Myometrial cell (primary cell): ENCODE measurements at places on chromosomes 12 and 14. TPM values are rescaled to one million over a fixed set of nuclear protein-coding genes. Genes with fewer than 3 reads are reported as not detected.

The MYF6 gene
- total RNA-seq: not detected in 2 replicates

The ACOT6 gene
- total RNA-seq: not detected in 2 replicates

The ESR2 gene
- total RNA-seq: not detected in 2 replicates

The KRT75 gene
- total RNA-seq: not detected in 2 replicates

The POTEM gene
- total RNA-seq: not detected in 2 replicates

The PSME1 gene
- total RNA-seq: 181 and 193 TPM in 2 replicates

The CLEC2A gene
- not detected in 2 replicates for total RNA-seq

The DACT1 gene
- total RNA-seq: 0.29 and 2.1 TPM in 2 replicates

The LRRC10 gene
- not detected in 2 replicates for total RNA-seq

The OTOGL gene
- 0.29 TPM in 1 of 2 replicates, not detected in the other for total RNA-seq

The TGM1 gene
- 0.35 and 4.0 TPM in 2 replicates for total RNA-seq

The NRIP2 gene
- total RNA-seq: 0.29 and 2.8 TPM in 2 replicates

The JPH4 gene
- total RNA-seq: not detected in 2 replicates

The GPR135 gene
- 0.29 and 0.89 TPM in 2 replicates for total RNA-seq

The OR4Q3 gene
- total RNA-seq: not detected in 2 replicates

The NOVA1 gene
- total RNA-seq: 3.2 and 6.6 TPM in 2 replicates
